MCF 10A (cell line): ENCODE measurements at places on chromosomes 4 and X.

DNA sequence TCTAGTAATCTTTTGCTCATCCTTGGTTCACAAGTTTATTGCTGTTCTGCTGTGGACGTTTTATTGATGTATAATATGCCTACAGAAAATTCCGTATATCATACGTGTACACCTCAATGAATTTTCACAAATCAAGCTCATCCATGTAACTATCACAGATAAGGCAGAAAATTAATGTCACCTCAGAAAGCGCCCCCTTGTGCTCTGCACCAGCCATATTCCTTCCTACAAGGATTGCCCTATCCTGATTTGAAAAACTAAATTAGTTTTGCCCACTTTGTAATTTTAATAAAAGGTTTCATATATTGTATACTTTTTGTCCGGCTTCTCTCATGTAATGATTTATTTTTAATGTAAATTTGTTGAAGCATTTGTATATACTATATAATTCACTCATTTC is 390.8 kb downstream of the ADGRL3 start:
- DNase-seq: peak; percentile 16

- DNase-seq: peak; percentile 42
These were observed 199.0 kb upstream of the CXXC4 start for GRCh38 chr4:104693601-104694201.

DNA sequence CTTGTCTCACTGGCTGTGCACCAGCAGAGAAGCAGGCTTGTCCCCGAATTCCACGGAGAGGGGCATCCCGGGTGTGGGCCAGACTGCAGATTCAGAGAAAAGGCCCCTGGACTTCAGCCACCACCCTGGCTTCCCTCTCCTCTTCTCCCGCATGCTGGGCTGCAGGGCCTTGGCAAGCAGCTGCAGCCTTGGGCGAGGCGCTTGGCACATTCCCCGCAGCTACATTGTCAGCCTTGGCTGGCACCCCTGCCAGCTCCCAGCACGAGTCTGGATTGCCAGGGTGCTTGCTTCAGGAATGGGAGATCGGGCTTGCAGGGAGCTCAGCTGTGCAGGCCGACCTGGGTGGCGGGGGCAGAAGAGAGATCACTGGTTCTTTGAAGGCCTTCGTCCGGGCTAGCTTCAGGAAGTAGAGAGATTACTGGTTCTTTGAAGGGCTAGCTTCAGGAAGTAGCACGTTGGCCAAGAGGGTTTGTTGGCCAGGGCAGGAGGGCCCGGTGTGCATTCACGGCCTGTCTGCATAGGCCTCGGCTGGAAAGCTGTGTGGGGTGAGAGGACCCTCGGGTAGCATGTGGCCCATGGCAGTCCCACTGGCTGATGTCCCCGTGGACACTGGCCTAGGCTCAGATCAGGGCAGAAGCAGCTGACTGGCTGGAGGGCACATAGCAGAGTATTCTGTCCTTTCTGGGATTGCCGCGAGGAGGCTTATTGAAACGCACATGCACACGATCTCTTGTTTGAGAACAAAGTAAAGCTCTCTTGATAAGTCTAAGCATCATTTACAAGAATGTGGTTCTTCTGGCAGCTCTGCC is 2.7 kb downstream of the ABCD1 start:
- peak; percentile 81 for DNase-seq

DNA sequence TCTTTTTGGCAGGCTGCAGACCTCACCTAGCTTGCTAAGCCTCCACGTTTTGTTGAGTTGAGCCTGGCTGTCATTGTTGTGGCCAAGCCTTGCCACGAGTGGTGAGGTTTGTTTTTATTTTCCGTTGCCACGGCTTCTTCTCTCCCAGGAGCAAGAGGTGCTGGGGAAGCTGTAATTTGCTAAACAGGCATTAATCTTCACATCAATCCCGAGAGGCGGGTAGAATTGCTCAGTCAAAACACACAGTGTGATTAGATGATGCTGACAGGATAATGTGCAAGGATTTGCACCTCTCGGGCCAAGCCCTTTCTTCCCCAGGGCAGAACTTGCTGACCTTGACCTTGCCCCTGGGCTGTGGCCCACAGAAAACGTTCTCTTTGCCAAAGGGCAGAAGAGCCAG is 72.2 kb upstream of the ATP6AP2 start:
- no peak for DNase-seq

GRCh38 chrX:65657659-65658058 is 9.8 kb upstream of the MSN start:
- DNase-seq: no peak

DNA sequence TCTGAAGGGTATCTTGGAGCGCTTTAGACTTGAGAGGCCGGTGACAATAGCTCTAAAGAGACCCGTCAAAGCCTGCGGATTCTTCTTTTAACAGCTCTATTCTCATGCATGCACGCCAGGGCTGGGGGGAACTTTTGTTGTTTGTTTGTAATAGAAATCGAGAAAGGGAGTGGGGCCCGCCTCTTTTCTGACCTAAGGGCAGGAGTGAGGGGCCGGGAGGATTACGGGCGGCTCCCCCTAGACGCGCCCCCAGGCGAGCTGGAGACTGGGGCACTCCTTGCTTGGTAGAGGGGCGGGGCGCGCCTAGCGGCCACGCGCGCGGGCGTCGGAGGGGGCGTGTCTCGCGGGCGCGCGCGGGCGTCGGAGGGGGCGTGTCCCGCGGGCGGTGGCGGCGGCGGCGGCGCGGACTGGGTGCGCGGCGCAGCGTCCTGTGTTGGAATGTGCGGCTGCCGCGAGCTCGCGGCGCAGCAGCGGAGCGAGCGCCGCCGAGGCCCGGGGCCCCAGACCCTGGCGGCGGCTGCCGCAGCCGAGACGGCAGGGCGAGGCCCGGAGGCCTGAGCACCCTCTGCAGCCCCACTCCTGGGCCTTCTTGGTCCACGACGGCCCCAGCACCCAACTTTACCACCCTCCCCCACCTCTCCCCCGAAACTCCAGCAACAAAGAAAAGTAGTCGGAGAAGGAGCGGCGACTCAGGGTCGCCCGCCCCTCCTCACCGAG is at the start of gene REST:
REST (plus strand) TSS at position 412 of the 717 bp plus-strand sequence. CDS start 2,739 bp downstream, outside the sequence.
- DNase-seq: peak; percentile 63

DNA sequence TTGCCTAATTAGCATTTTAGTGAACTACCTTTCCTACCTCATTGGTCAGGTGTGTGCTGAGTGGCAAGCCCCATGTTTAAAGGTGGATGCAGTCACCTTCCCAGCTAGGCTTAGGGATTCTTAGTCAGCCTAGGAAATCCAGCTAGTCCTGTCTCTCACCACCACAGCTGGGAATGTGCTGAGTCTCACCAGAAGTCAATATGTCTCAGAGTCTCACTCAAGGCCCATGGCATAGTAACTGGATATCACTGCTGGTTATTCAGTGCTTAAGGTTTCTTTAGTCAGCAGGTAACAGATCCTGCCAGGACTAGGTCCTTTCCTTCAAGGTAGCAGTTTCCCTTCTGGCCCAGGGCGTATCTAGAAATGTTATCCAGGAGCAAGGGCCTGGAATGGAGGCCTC is 136.5 kb downstream of the COX18 start:
- DNase-seq: no peak

DNA sequence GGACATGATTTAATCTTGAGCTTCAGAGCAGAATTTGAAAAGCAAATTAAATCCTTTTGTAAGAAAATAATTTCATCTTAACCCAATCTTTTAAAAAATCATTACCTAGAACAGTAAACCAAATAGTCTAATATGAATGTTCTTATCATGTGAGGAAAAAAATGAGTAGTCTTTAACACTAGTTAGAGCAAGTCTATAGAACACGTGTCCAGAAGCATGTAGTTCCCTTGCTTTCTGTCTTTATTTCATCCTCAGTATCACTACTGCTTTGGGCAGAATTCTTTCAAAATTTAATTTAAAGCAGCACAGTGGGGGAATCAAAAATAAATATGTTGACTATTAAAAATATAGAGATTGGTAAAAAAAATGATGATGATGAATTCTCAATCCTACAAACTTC is 2.1 kb downstream of the RBM47 start:
- peak; percentile 18 for DNase-seq

GRCh38 chr4:76588274-76588673 is 153.2 kb downstream of the SHROOM3 start:
- no peak for DNase-seq

- no peak for DNase-seq
These were observed 24.3 kb downstream of the AWAT2 start for GRCh38 chrX:70025464-70025863.

GRCh38 chrX:10193587-10193986 is 36.8 kb downstream of the CLCN4 start:
- DNase-seq: no peak

GRCh38 chr4:3476936-3477749 is 14.0 kb downstream of the DOK7 start:
- DNase-seq: no peak
